GM19239 (cell line): ENCODE measurements at places on chromosomes 5 and 9.

GRCh38 chr5:23579566-23579965 lies 72.2 kb downstream of the PRDM9 start:
- DNase-seq = no peak

GRCh38 chr5:7690557-7690956 lies 160.4 kb downstream of the CFAP90 start:
- DNase-seq = no peak

DNA sequence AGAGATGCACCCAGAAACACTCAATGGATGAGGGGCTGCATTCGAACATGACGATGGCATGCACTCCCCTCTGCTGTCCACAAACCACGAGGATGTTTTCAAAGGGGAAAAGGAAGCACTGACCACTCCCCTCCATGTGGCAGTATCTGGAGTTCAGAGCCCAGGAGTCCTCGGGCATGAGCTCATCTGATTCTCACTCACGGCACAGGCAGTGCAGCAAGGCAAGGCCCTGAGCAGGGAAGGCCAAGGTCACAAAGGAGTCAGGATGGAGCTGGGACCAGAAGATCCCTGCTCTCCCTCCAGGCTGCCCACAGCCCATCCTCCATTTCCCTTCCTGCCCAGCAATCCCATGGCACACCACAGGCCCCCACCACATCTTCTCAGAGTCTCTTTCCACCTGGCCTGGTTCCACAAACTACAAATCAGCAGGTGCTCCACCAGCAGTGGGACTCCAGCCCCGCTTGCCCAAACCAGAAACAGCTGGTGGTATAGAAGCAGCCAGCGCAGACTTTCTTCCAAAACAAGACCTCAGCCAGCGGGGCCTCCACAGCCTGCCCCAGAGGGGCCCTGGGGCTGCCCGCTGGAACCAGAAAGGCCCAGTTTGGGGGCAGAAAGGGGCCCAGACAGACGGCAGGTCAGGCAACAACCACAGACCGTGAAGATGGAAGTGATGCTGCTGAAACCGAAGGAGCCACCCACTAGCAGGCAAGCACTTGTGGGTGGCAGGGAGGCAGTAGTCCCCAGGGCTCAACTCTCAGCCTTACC lies 12.2 kb downstream of the TNIP1 start:
- DNase-seq = no peak

GRCh38 chr5:102414448-102414847 lies 84.4 kb downstream of the SLCO6A1 start:
- DNase-seq = no peak

- no peak for DNase-seq
These were observed 12.6 kb downstream of the DNAJC21 start for GRCh38 chr5:34941936-34942335.

- no peak for DNase-seq
These were observed 25.1 kb downstream of the PUM3 start for GRCh38 chr9:2818804-2819121.

GRCh38 chr5:95903838-95904237 lies 57.8 kb downstream of the ELL2 start:
- DNase-seq = no peak

DNA sequence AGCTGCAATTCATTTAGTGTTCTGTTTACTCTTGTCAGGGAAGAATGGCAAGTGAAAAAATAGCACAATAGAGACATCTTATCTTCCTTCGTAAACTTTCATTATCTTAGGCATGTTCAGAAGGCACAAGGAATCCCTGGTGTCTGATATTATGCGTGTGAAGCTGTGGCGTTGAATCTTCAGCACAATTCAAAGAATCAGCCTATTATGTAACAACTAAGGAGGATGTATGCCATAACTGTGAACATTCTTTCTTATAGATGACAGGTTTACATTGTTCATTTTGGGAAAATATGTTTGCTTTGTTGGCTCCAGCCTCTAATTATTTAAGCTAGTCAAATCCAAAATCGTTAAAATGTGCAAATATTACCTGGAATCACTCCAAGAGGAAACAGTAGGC lies 446.1 kb downstream of the ANXA1 start:
- DNase-seq = no peak

- no peak for DNase-seq
These were observed 141.0 kb downstream of the DCP2 start for GRCh38 chr5:113117543-113118115.

DNA sequence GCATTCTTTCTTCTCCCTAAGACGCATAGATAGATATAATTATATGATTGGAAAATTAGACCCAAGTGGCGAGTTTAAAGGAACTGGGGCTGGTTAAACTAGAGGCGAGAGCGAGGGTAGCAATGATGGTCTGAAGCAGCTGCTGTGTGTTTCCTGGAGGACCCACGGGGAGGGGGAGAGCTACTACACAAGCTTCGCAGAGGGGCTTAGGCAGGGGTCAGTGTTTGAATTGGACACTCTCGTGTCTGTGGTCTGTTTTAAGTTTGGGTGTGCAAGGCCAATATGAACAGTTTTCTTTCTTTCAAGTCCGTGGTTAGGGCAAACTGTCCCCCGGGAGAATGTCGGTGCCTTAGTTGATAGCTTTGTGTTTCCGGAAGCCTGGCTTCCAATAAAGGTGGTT lies 43.1 kb downstream of the PDZD2 start:
- no peak for DNase-seq

- DNase-seq = no peak
These were observed 268.9 kb downstream of the ZNF608 start for GRCh38 chr5:124477577-124477976.

DNA sequence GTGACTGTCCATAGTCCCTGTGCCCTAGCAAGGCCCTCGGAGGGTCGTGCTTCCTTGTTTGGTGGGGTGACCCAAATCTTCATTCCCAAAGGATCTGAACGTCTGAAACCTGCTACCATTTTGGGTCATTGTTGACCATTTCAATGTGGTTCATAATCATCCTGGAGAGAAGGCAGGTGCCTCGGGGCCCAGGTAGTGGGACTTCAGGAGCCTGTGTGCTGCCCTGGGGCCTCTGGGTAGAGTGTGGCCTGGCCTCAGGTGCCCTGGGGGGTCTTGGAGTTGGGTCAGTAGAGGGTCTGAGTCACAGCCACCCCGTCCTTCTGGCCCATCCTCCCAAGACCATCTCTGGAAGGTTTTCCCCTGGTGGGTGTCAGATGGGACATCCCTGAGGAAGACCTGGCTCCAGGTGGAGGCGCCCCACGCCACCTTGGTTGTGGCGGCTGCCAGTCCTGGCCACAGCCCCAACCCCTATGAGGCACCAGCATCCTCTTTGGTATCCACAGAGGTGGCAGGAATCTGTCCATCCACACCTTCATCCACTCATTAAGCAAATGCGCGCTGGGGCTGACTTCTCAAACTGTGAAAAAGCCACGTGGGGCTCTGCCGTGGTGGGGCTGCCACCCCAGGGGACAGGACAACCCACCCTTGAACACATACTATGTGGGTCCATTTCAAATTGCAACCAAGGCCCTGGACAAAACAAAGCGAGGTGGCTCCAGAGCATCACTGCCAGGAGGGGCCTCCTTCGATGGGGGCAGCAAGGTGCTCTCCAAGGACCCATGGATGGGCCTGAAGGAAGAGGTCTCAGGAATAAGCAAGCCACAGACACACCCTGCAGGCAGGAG lies 41.6 kb upstream of the FCN1 start:
- no peak for DNase-seq

- no peak for DNase-seq
These were observed 224.6 kb upstream of the ARRDC3 start for GRCh38 chr5:91607675-91608074.

- DNase-seq = no peak
These were observed 8.4 kb downstream of the SPEF2 start for GRCh38 chr5:35626108-35626507.

- DNase-seq = no peak
These were observed 47.6 kb upstream of the EGFL7 start for GRCh38 chr9:136614967-136615623.

DNA sequence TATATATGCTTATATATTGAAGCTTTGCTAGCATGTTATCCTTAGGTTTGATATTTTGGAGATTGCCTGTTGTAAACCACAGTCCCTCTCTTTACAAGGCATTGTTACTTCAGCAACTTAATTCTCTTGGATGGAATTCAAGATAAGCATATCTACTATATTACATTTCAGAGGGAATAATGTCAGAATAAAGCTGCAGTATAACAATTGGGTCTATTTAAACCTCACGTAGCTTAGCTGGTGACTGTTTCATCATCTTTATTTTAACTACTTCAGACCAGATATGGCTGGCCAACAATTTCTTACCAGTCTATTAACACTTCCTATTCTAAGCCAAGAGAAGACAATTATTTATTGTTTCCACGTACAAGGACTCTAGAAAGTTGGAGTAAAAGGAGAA lies 27.1 kb downstream of the ZCCHC10 start:
- DNase-seq = no peak

- DNase-seq = no peak
These were observed 9.5 kb upstream of the CCDC187 start for GRCh38 chr9:136313111-136314055.

- no peak for DNase-seq
These were observed 1.9 kb downstream of the KIAA1191 start for GRCh38 chr5:176359658-176360057.

- no peak for DNase-seq
These were observed 83.3 kb upstream of the RETREG1 start for GRCh38 chr5:16700081-16700480.
